ENCODE measurements at places on chromosomes 1 and 21. TPM values are rescaled to one million over a fixed set of nuclear protein-coding genes. Genes with fewer than 3 reads are reported as not detected.

DNA sequence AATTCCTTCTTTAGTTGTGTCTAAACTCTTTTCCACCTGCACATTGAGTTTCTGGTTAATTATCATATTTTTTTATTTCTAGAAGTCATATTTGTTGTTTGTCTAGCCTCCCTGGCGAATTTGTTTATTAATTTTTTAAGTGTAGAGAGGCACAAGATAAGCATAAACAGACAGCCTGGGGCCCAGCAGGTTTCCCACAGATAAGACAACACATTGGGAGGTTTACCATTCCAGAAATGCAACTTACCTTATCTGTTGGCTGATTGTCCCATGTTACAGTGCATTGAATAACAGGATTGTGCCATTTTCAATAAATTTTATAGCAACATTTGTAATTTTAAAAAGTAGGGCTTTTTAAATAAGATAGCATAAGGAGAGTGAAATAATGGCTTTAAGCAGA is 34.9 kb downstream of the COG2 start:
- DNase-seq = no peak

DNA sequence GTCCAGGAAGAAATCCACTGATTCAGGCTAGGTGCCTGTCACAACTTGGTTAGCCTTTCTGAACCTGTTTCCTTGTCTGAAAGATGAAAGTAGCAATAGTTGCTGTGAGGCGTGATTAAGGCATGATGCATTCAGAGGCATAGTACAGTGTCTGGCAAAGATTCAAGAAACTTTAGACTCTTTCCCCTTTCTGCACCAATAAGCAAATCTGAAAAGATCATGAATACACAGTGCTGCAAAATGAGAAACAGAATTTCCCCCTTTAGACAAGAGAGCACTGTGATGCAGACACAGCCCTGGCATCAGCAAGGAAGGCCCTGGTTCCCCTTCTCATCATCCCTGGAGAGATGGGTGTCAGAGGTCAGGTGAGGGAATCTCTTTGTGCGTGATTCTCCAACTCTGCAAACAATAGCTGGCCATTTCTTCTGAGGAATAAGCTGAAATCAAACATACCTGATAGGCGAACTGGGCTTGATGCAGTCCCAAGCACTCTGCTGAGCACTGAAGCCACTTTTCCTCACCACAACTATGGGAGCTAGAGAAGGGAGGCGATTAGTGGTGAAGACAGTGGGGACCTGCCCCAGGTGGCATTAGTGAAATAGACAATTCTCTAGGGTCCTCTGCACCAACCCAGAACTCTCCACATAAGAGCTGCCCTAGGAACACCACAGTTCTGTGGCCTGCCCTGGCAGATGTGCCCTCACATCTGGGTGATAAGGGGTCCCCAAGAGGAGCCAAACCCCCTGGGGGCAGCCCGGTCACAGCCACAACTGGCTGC is 41.7 kb downstream of the ITPKB start:
- no peak for DNase-seq

GRCh38 chr1:19484798-19485361 is 459 bp downstream of the CAPZB start:
- DNase-seq = peak; percentile 52

DNA sequence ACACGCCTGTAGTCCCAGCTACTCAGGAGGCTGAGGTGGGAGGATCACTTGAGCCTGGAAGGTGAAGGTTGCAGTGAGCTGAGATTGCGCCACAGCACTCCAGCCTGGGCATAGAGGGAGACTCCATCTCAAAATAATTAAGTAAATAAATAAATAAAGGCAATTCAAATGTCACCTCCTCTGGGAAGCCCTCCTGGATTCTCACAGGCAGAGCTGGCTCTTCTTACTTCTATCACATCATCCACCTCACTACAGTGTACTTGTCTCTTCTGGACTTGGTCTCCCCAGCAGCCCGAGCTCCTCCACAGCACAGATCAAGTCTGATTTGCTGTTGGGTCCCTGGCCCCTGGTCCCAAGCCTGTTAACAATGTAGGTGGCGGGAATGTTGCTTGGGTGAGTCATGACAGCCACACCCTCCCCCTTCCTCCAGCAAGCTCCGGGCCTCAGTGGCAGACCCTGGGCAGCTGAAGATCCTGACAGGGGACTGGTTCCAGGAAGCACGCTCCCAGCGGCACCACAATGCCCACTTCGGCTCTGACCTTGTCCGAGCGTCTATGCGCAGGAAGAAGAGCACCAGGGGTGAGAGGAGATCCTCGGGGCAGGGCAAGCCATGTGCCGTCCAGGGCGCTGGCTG is 5.3 kb downstream of the SYTL1 start:
- DNase-seq = no peak

- DNase-seq = no peak
Measured at GRCh38 chr1:163066686-163067085, 2.5 kb upstream of the RGS4 start.

GRCh38 chr1:205526431-205526830 is 22.0 kb downstream of the CDK18 start:
- DNase-seq = no peak

DNA sequence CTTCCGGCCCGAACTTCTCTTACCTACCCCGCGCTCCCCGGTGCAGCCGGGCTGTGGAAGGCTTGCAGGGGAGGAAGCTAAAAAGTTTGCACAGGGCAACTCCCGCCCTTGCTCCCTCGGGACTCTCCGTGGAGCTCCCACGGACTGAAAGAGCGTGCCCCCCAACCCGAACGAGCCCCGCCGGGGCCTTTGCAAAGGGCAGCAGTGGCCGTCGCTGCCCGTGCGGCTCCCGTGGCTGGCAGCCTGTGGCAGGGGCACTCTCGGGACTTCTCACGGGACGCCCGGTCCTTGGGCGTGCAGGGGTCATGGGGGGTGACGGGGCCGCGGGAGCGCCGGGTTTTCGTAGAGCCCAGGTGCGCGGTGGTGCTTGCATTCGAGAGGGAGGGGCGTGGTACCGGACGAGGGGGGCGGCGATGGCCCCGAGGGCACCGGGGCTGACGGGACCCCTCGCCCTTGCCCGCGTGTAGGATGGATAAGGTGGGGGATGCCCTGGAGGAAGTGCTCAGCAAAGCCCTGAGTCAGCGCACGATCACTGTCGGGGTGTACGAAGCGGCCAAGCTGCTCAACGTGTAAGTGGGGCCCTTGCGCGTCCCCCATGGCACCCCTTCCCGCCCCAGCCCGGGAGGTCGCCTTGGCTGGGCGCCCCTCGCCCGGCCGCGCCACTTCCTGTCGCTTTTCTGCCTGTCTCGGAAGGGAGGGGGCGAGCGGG is 711 bp downstream of the GADD45A start:
- DNase-seq = peak; percentile 58

- DNase-seq = no peak
Measured at GRCh38 chr1:172324086-172324485, 96.4 kb upstream of the C1orf105 start.

DNA sequence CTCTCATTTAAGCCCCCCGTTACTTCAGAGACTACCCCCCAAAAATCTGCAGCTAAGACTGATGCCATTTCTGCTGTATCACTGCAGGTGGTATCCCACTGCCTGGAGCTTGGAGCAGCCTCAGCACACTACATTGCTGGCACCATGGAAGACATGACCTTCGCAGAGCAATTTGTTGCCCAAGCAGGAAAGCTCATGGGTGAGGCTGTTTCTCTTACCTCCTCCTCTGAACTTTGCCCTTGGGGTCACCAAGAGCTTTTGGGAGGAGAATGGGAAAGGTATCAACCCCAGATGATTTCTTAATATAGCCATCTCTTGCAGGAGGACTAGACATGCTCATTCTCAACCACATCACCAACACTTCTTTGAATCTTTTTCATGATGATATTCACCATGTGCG is 2.0 kb downstream of the HSD11B1 start:
- no peak for DNase-seq

DNA sequence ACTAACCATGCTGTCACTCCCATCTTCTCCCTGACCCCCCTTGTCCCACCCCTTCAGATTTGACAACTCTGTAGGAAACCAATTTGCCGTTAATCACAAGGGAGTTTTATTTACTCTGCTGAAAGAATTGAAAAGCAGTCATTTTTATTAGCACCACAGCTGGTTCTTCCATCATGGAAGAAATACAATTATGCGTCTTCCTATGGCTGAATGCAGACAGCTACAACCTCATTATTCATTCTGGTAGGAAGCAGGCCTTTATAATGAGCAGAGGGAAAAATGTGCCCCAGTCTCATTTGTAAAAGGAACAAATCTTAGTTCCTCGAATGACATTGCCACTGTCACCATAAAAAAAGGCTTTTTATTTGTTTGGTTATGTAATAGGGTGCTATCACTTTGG is 35.2 kb downstream of the JUN start:
- no peak for DNase-seq

DNA sequence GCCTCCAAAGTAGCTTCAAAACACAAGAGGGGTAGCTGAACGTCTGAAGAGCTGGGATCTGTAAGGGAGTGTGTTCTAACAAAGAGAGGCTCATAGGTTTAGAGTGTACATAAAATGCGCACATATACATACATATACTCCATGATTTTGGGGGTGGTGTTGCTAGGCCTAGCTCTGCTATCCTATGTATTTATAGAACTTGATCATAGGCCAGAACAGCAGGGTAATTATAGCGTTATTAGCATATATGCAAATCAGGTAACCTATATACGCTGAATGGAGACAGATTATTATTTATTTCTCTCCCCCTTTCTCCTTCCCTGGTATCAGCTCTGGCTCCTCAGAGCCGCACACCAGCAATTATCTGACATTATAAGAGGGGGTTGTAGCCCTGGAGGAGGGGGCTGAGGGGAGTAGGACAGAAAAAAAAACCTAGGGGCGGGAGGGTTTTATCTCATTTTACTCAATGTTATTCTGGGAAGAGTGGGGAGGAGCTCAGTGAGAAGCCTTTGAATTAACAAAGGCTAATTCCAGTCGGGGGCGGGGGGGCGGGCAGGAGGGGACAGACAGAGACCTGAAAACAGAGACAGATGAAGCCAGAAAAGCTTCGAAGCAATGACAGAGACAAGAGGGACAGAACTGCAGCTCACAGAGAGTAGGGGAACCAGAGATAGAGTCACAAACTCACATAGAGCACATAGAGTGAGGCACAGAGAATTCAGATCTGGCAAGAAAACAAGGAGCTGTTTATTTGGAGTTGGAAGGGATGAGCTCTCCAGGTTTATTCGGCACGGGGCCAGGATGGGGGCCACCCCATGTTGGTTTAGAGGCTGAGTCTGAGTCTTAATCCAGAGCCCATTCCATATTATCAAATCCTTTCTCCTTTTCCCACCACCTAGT is 63.0 kb downstream of the RHBG start:
- DNase-seq = no peak

GRCh38 chr21:39004634-39005501 is 178.4 kb downstream of the PSMG1 start:
- peak; percentile 63 for DNase-seq

GRCh38 chr1:9059891-9060744 is 9.3 kb downstream of the SLC2A5 start:
- no peak for DNase-seq

GRCh38 chr1:153881751-153882150 is 41.0 kb downstream of the GATAD2B start:
- no peak for DNase-seq

DNA sequence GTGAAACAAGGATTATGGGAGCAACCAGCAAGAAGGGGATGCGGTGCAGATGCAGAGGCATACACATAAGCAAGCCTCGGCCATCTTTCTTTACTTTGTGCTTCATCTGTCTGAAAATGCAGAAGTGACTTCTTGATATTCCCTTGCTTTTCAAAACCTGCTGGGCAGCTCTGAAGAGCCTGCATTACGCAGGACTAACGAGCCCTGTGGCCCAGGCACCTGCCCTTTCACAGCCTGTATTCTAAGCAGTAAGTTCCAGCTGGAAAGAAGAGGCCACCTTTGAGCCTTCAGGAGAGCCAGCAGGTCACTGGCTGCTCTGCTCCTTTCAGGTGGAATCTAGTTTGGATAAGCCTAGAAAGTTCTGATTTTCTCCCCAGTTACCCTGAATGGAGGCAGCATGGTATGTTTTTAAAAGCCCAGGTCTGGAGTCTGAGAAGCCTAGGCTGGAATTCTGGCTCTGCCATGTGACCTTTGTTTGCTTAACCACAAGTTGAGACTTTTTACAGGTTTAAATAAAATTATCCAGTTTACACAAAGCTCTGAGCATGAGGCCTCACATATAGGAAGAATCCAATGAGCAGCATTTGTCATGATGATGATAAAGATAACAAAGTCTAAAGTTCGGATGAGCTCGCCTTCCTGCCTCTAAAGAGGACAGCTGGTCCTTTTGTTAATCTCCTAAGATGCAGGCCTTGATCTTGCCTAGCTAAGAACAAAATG is 122.9 kb downstream of the UBR4 start:
- DNase-seq = no peak

GRCh38 chr1:22845398-22845935 is 127.2 kb downstream of the LACTBL1 start:
- DNase-seq = no peak

- peak; percentile 97 for DNase-seq
Measured at GRCh38 chr1:32240140-32240951, 6.7 kb upstream of the FAM167B start.

DNA sequence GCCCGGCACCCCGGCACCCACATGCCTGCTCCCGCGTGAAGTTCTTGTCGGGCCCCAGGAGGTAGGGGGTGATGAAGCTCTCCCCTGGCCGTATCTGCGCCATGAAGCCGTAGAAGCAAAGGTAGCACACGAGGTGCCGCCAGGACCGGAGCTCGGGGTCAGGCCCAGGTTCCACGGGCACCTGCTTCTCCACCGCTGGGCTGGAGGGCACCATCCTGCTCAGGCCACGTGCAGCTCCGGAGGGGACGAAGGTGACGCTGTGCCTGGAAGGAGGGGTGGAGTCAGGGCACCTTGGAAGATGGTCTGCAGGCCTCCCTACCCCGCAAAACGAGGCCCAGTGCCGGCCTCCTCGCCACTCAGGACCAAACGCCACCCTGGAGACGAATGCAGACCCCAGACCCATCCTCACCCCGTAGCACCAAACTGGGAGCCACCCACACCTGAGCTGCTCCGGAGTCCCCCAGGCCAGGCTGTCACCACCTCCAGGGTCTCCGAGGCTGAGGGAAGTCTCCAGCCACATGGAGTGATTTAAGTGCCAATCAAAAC is 4.4 kb downstream of the SLC19A1 start:
- DNase-seq = no peak

GRCh38 chr1:235287208-235287882 is 40.6 kb downstream of the ARID4B start:
- DNase-seq = no peak

GRCh38 chr21:21530680-21531079 is 532.5 kb downstream of the NCAM2 start:
- no peak for DNase-seq

- peak; percentile 72 for DNase-seq
Measured at GRCh38 chr1:17586172-17586964, 46.9 kb downstream of the ARHGEF10L start.

SYDE2 gene
- total RNA-seq = 12.1 TPM

TPTE gene
- not detected for total RNA-seq

EXTL1 gene
- total RNA-seq = 1.1 TPM

CD46 gene
- total RNA-seq = 90.0 TPM

GSTM1 gene
- 19.5 TPM for total RNA-seq

GUCA2B gene
- not detected for total RNA-seq

FCRL1 gene
- total RNA-seq = not detected

GABRD gene
- total RNA-seq = 0.83 TPM

SLC5A9 gene
- 0.22 TPM for total RNA-seq

SPRR2G gene
- not detected for total RNA-seq
